Left ventricle myocardium inferior (tissue), 1 donor: ENCODE measurements at places on chromosomes 12 and 14.

DNA sequence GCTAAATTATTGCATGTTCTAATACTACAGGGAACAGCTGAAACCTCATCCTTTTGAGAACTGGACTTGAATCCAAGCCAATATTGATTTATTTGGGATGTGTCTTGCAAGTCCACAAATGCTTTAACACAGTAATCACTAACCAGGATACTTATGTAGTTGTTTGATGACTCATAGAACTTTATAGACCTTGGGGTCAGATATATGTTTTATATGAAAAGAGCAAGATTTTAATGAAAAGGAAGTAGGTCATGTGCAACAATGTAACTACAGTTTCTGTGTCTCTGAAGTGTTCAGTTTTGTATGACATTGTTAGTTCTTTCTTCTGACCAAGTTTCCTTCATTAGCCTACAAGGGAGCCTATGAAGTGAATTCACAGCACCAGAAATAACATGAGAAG lies 352.0 kb downstream of the ZFP36L1 start:
- DNase-seq = no peak

DNA sequence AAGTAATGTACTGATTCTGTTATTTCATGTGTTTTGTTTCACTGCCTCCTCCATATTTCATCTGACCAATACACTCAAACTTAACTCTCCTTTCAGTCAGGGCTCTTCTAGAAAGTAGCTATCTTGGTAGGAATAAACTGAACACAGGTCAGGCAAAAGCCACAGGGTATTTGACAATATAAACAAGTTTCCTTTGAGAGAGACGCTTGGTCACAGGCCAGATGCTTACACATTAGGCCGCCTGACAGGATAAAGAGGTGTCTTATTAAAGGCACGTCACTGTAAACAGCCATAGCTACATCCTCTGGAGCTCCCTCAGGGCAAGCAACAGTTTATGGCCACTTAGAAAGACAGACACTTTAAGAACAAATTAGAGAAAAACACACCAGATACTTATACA lies 607.5 kb downstream of the SLC6A15 start:
- DNase-seq = no peak

- no peak for DNase-seq
Observed at GRCh38 chr12:114735680-114736374, 51.9 kb upstream of the TBX3 start.

DNA sequence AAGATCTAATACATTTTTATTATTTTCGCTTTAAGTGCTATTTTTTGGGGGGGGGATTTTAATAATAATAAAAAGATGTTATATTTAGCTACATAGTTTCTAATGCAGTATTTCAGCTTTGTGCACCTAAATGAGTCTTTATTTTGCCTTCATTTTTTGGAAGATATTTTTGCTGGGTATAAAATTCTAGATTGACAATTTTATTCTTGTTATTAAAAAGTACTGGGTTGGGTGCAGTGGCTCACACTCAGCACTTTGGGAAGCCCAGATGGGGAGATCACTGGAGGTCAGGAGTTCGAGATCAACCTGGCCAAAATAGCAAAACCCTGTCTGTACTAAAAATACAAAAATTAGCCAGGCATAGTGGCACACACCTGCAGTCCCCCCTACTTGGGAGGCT lies 173.6 kb downstream of the SLC15A5 start:
- no peak for DNase-seq

GRCh38 chr12:12645485-12645884 lies 33.8 kb downstream of the CREBL2 start:
- no peak for DNase-seq

DNA sequence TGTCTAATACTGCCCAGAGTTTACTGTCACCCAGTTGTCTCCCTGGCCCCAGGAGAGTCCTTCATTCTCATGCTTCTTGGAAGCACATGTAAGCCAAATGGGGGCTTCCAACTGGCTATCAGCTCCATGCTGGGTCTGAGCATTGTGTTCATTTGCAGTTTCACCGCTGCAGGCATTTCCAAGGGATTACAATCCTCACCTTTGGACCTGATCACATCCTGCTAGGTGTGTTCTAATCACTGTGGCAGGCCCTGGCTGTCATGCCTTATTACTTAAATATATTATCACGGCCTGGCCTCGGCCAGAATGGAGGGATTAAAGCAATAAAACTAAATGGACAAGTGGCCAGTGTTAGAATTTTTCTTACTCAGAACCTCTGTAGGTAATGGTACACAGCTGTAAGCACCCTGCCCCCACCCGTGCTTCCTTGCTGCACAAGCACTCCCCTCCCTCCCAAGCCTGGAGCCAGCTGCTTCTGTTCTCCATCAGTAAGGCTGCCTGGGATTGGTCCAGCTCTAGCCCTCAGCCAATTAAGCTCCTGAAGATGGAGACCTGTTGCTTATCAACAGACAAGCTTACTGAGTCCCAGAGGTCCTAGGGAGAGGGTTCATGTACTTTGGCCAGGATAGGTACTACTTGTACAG lies 175.9 kb upstream of the RBM19 start:
- DNase-seq = no peak

DNA sequence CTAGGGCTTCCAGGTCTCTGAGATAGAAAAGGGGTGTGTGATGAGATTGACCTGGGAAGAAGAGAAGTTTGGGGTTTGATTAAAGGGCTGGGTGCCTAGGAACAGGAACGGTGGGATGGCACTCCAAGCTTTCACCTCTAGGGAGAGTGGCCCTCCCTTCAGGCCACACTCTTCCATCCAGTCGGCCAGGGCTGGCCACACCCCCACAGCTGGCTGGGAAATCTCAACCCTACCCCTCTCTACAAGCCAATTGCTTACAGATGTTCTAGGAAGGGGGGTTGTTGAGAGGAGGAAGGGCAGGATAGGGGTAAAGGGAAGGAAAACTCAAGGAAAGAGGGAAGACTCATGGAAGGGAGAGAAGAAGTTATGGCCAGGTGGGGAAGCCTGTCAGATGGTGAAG lies 6.6 kb upstream of the ITGA5 start:
- DNase-seq = no peak

- DNase-seq = no peak
Observed at GRCh38 chr14:84535484-84535883, 994.5 kb upstream of the FLRT2 start.

DNA sequence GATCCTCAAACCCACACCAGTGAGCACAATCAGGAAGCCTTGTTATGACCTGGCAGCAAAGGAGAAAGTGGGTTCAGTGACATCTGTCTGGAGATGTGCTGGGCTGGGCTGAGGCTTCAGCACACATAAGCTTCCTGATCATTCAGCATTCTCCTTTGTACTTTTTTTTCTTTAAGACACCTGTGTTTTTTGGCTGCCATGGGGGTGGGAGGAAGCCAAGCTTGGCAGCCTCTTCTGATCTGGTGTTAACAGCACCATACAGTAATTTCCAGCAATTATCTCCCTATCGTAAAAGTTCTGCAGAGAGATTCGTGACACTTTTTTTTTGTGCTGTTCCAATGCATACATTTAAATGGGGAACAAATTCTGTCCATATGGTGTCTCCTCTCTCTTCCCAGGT lies 38.9 kb upstream of the RASSF3 start:
- no peak for DNase-seq

GRCh38 chr12:19409376-19409775 lies 29.9 kb upstream of the AEBP2 start:
- no peak for DNase-seq

DNA sequence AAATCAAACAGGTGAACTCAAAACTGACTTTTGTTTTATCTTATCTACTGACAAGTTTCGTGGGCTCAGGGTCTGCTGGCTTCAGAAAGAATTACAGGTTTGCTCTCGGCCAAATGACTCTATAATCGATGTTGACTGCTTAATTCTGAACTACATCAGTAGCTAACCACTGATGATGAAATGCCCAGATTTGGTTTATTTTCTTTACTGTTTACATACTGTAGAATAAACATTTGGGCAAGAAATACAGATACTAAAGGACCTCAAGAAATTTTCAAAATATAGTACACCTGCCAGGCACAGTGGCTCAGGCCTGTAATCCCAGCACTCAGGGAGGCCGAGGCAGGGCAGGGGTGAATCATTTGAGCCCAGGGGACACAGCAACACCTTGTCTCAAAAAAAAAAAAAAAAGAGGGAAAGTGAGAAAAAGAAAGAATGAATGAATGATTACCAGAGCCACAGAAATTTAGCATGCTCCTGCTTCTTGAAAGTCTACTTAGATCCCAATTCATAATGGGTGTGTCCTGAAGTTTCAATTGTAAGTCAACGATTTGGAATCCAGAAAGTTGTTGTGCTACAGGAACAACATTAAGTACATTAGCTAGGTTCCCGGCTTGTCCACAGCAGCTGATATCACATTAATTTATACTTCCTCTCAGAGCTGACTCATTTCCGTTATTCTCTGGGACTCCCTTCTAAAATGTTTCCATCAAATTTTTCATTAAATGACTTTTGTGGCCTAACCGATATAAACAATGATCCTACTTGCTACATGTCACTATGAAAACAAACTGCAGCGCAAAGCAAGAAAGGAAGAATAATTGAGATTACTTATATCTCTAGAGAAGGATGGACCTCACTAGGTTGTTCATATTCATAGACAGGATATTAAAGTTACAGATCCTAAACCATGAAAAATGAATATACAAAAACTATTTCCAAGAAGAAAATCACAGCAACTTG lies 134.3 kb downstream of the MED13L start:
- DNase-seq = no peak

GRCh38 chr12:104275689-104276088 lies 27.9 kb upstream of the EID3 start:
- DNase-seq = no peak

DNA sequence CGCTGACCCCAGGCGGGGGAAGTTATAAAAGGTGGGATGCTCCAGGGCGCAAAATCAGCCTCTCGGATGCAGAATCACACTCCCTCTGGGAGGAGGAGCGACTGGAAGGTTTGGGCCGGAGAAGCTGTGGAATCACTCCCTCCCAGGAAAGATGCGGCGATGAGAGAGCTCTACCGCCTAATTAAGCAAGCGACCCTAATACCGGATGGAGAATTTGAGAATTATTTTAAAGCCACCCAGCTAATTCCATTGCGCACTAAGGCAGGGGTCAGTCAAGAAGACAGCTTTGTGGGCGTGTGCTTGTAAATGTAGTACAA lies 1.9 kb downstream of the COL2A1 start:
- no peak for DNase-seq

DNA sequence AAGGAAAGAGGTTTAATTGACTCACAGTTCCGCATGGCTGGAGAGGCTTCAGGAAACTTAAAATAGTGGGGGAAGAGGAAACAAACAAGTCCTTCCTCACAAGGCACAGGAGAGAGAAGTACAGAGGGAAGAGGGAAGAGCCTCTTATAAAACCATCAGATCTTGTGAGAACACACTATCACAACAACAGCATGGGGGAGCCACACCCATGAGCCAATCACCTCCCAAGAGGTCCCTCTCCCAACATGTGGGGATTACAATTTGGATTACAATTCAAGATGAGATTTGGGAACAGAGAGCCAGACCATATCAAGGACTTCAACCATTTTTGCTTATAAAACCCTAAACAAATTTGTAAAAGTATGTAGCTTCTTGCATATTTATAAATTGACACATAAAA lies 45.8 kb downstream of the SLCO1C1 start:
- DNase-seq = no peak

DNA sequence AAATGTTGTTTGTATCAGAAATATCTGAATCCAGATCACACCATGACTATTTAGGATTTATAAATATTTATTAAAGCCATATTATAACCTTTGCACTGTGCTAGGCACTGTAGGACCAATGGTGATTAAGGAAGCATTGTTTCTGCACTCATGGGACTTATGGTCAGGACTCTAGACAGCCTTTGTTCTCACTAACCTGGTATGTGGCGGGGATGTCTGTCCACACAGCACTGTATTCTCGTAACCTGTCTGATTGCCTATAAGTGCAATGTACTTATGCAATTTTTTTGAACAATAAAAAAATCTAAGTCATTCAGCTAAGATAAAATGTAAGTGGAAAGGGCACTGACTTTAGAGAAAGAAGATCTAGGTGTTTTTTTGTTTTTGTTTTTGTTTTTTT lies 6.7 kb upstream of the SSPN start:
- no peak for DNase-seq

DNA sequence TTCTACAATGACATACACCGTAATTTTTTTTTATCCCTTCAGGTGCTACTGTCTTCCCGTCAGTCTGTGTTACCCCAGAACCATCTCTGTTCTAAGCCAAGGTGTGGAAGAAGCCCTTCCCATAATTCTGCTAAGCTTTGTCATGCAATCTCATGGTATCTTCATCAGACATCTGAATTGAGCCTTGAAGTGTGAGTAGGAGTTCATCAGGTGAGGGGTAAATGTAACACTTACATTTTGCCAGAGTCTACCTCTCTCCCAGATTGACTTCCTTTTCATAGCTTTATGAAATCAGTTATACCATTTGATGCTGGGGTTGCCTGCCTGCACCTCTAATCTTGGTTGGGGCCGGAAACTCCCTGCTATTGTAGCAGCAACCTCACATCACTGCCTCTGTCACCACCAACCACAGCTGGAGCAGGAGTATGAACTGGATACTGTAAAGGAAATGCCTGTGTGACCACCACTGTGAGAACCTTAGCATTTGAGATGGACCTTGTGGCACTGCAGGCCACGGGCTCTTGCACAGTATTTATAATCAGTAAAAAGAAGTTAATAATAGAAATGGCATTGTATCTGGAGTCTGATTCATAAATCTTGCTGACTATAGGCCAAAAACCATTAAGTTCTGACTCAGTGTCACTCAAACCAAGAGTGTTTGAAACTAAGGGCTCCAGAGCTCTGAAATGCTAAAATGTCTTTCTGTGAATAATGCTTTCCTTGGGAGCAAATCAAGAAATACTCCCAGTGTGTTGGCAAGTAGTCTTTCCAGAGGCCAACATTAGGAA lies 58.7 kb upstream of the STK38L start:
- DNase-seq = no peak

GRCh38 chr14:50647282-50647681 lies 20.8 kb downstream of the SAV1 start:
- no peak for DNase-seq

- no peak for DNase-seq
Observed at GRCh38 chr12:119258556-119258955, 76.0 kb upstream of the CCDC60 start.

DNA sequence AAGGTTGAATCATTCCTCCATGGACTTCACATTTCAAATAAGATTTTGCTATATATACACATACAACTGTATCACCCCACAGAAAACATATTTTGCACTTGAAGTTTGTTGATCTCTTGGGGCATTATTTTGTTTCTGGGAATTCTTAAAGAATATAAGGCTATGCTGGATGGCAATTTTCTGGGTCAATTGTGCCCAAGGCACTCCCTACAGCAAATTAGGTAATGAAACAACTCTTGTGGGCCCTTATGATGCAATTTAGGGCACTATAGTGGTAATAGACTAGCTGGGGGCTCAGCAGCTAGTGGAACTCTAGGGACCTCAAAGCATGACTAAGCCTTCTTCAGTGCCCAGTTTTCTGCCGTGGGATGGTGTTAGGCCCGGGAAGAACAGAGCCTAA lies 444.4 kb downstream of the NRXN3 start:
- no peak for DNase-seq

DNA sequence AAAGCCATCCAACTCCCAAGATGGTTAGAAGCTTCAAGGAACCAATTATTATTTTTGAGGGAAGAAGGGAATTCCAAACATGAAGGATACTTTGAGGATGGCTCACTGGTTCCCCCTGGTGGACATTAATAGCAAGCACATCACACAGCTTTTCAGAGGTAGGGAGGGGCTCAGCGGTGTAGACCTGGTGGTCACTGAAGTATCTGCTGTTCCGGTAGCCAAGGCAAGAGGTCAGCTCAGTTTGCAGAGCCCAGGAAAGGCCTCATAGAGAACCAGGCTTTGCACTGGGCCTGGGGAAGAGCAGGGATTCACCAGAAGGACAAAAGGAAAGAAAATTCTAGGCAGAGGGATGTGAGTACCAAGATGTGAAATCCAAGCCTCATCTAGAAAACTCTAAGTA lies 118.7 kb downstream of the KSR2 start:
- no peak for DNase-seq

GRCh38 chr12:90026516-90026915 lies 317.9 kb upstream of the ATP2B1 start:
- no peak for DNase-seq
